ENCODE measurements at places on chromosomes 5 and 9.

GRCh38 chr9:104276709-104277245, 182.7 kb downstream of the SMC2 start:
- no peak for DNase-seq

DNA sequence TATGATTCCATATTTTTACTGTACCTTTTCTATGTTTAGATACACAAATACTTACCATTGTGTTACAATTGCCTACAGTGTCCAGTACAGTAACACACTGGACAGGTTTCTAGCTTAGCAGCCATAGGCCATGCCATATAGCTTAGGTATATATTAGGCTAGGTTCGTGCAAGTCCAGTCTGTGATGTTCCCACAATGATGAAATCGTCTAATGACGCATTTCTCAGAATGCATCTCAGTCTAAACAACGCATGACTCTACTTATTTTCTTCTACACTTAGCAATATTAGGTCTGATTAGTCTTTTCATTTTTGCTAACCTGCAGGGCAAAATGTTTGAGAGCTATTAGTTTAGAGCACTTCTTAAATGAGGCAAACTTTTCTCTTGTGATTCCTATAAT, 22.7 kb downstream of the OR2S2 start:
- DNase-seq = no peak

GRCh38 chr5:132101385-132101880, 27.8 kb downstream of the CSF2 start:
- no peak for DNase-seq

GRCh38 chr5:15013654-15014463, 142.3 kb upstream of the ANKH start:
- DNase-seq = no peak

DNA sequence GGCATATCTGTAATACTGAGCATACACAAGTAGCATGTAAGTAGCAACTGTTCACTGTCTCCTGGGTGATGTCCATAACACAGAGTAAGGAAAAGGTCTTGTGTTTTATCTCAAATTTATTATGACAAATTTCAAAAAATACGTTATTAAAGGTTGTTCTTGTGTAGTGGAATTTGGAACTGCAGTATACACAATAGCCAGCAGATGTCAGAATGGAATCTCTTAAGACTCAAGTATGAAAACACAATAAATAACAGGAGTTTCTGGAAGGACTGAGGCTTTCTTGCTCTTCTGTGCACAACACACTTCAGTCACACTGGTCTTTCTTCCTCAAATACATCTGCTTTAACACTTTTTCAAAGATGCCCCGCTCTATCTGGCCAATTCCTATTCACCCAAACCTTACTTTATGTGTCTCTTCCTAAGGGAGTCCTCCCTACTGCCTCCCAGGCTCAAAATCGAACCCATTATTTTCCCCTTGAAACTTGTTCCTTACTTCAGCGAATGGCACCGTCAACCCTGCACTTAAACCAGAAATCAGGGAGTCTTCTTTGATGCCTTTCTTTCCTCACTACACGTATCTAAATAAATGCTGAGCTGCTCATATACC, 6.5 kb upstream of the FBXO10 start:
- no peak for DNase-seq

GRCh38 chr9:120252248-120252647, 327.7 kb downstream of the CDK5RAP2 start:
- DNase-seq = no peak

- DNase-seq = peak; percentile 9
These were observed 116.9 kb upstream of the ARRDC3 start for GRCh38 chr5:91499943-91500531.

DNA sequence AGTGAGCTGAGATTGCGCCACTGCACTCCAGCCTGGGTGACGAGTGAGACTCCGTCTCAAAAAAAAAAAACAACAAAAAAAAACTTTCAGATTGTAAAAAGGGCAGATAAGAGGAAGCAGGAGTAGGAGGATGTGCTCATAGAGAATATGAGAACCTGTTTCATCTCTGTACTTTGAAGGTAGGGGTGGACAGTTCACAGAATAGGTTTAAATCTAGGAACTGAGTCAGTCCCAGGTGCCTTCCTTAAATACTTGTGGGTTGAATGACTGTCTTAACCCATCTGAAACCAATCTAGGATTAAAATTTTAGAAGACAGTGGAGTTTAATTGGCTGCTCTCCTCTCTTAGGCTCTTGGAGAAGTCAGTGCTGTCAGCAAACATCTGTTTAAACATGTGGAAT, 12.4 kb downstream of the POLK start:
- no peak for DNase-seq

GRCh38 chr5:54821445-54822323, 163.7 kb downstream of the ESM1 start:
- DNase-seq = no peak

All from H54 (cell line).